ENCODE measurements at places on chromosomes 5 and 9.
A peak's percentile ranks its signal among the peaks of the same experiment; 100 is the strongest.

DNA sequence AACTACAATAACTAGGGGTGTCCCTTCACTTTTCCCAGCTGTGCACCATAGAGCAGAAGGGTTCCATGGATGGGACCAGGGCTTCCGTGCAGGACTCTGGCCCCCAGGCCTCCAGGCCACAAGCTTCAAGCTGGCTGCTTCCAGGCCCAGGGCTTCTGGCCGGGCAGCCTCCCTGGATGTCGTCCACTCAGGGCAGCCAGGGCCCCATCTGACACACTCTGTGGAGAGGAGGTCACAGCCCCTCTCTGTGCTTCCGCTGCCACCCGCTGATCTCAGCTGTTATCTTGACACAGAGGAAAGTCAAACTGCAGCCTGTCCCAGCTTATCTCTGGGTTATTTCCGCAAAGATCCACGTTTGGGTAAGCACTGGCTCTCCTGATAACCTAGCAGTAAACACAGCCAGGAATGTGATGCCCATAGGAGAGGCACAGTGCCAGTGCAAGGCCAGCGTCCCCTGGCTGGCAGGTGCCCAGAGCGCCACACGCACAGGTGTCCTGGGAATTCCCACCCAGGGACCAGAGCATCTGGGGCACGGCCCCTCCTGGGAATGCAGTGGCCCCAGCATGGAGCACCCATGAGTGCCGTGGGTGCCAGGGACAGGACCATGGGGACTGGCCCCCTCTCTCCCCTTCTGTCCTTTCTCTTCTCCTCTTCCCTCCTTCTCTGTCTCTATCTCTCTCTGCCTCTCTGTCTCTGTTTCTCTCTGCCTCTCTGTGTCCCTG is 15.6 kb upstream of the SLC6A19 start:
- DNase-seq = no peak

- no peak for DNase-seq
These were observed 26.3 kb upstream of the SEMA6A start for GRCh38 chr5:116600876-116601275.

- DNase-seq = no peak
These were observed 46.8 kb downstream of the SLC1A3 start for GRCh38 chr5:36653044-36653705.

- no peak for DNase-seq
These were observed 73.4 kb downstream of the NSG2 start for GRCh38 chr5:174118823-174119467.

GRCh38 chr5:59460368-59461153 is 433.0 kb downstream of the PDE4D start:
- no peak for DNase-seq

DNA sequence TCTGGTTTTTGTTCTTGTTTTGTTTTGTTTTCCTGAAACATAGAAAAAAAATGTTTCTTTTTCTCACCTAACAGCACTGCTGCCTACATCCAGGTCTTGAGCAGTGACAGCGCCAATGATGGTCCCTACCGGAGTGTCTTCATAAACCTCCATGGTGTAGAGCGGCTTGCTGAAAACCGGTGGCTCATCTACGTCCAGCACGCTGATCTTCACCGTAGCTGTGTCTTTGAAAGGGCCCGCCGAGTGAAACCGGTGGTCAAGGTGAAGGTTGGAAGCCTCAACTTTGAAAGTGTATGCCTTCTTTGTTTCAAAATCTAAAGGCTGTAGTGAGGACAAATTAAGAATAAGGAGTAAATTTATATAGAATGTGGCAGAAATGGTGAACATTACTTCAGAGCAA is 1051.0 kb downstream of the CDH12 start:
- DNase-seq = no peak

DNA sequence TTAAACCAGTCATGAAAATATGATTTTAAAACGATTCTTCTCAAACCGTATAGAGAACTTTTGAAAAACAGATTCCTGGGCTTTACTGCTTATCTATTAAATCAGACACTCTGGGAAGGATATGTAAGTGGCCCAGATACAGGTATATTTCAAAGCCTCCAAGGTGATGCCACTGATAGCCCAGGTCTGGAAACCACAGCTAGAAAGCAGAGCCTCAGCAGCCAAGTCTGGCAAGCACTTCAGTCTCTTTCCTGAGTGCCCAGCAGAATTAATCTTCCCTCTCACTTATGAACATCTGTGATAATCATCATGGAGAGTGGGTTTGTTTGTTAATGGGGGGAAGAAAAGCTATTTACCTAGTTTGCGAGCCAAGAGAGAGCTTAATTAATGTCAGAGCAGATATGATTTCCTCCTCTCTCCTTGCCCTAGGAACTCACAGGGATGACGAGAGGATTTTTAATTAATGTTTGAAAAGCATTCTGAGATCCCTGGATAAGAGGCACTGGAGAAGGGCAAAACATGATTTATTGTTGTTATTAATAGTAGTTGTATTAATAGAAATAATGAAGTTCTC is 368.4 kb downstream of the TLE1 start:
- no peak for DNase-seq

GRCh38 chr5:902129-902916 is 9.6 kb downstream of the TRIP13 start:
- DNase-seq = no peak

- no peak for DNase-seq
These were observed 503.7 kb downstream of the SPATA31D1 start for GRCh38 chr9:82492274-82492673.

- no peak for DNase-seq
These were observed 4.9 kb downstream of the DAPK1 start for GRCh38 chr9:87502391-87503221.

- DNase-seq = no peak
These were observed 64.6 kb upstream of the GRIA1 start for GRCh38 chr5:153425914-153426313.

GRCh38 chr9:127130661-127131538 is 8.5 kb upstream of the ANGPTL2 start:
- no peak for DNase-seq

DNA sequence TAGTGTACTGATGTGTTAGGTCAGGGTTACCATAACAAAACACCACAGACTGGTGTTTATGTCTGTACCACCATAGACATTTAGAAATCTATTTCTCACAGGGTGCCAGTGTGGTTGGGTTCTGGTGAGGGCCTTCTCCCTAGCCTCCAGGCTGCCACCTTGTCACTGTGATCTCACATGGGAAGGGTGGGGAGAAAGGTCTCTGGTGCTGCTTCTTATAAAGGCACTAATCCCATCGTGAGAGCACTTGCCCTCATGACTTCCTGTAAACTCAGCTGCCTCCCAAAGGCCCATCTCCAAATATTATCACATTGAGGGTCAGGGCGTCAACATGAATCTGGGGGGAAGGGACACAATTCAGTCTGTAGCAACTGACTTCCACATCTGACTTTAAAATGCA is 49.8 kb downstream of the PIK3R1 start:
- DNase-seq = no peak

- no peak for DNase-seq
These were observed 95.2 kb downstream of the DEPDC1B start for GRCh38 chr5:60604771-60605170.

DNA sequence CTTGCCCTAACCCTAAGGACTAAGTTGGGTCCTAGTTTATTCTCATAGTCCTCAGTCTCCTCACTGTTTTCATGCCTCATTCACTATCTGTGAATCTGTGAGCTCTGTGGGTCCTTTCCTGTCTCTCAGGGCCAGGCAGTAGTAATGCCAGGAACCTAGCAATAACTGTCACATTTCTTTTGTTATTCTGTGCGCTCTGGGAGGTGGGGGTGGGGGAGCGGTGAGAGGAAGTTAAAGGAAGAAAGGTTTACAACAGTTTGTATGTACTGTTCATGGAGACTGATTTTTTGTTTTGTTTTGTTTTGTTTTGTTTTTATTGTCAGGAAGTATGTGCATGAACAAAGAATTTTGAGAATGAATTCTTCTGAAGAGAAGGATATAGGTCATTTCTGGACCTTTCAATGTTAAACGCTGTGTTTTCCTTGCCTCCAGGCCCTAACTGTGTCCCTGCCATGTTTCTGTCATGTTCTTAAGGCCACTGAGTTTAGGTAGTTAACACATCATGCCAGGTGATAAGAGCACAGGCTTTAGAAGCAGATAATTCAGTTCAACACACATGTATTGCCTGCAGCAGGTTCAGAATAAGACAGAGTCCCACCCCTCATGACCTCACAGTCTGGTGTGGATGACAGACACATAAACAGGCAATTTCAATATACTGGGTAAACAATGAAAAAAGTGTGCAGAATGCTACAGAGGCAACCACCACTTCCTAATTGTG is 13.3 kb upstream of the FEM1C start:
- no peak for DNase-seq

- DNase-seq = no peak
These were observed 17.9 kb upstream of the POC5 start for GRCh38 chr5:75734913-75735789.

GRCh38 chr9:34869390-34869789 is 88.7 kb upstream of the PHF24 start:
- no peak for DNase-seq

DNA sequence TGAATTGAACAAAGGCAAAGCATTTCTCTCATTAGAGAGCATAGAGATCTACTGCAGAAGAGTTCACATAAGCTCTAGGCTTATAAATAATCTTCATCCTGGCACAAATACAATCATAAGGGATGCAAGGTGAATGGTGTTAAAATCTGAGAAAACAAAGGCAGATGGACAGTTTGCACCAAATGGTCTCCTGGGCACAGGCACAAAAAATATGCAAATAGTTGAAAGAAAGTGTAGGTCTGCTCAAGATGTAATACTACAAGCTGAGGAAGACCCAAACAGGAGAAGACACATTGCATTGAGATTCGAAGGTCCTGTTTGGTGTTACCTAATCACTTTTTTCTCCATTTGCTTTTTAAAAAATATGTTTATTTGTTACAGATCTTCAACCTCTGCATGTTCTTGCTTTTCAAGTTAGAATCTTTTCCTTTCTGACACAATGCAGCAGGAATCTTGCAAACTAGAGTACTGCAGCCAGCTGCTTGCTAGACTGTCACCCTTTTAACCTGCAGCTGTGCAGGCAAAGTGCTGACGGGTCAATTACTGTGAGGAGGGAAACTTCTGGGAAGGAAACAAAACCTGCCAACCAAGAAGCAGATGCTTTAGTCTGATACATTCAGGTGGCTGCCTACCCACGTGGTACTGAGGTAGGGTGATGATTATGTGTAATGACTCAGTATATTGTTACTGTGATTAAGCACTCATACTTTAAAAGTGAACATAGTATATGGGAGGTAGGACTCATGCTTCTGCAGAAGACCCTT is 1048.6 kb upstream of the SEMA6A start:
- no peak for DNase-seq

- no peak for DNase-seq
These were observed 36.4 kb downstream of the PARP8 start for GRCh38 chr5:50702615-50703366.

GRCh38 chr5:91645347-91645746 is 262.2 kb upstream of the ARRDC3 start:
- DNase-seq = no peak

DNA sequence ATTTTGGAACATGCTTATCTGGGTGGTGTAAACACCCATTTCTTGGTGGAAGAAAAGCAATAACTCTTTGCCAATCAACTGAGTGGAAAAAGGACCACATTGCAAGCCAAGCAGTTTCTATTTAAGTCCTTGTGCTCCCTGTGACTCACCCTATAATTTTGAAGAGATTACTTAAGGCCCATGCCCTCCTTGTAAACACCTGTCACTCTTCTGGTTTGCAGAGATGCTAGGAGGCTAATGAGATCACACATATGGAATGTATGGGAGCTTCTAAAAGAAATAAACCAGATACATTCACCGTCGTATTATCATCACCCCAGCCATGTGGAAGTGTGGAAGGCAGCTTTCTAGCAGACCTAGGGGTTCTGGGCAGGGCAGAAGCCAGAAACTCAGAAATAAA is 337.1 kb downstream of the GADD45G start:
- no peak for DNase-seq

DNA sequence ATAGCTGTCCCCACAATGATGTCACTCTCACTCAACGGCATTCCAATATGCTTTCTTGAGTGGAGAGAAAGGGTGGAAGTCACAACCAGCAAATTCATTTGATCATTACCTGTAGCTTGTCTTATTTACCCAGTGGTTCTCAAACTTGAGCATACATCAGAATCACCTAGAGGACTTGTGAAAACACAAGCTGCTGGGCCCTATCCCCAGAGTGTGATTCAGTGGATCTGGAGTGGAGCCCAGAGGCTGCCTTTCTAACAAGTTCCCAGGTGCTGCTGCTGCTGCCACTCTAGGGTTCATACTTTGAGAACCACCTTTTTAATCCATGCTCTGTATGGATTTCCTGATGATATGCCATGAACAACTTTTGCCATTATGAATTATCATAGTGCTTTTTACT is 94.7 kb downstream of the KLHL3 start:
- DNase-seq = no peak

- DNase-seq = peak; percentile 54
These were observed 2124.9 kb downstream of the MAT2B start for GRCh38 chr5:165630261-165630778.

- DNase-seq = no peak
These were observed 21.9 kb downstream of the ASS1 start for GRCh38 chr9:130466537-130467217.

DNA sequence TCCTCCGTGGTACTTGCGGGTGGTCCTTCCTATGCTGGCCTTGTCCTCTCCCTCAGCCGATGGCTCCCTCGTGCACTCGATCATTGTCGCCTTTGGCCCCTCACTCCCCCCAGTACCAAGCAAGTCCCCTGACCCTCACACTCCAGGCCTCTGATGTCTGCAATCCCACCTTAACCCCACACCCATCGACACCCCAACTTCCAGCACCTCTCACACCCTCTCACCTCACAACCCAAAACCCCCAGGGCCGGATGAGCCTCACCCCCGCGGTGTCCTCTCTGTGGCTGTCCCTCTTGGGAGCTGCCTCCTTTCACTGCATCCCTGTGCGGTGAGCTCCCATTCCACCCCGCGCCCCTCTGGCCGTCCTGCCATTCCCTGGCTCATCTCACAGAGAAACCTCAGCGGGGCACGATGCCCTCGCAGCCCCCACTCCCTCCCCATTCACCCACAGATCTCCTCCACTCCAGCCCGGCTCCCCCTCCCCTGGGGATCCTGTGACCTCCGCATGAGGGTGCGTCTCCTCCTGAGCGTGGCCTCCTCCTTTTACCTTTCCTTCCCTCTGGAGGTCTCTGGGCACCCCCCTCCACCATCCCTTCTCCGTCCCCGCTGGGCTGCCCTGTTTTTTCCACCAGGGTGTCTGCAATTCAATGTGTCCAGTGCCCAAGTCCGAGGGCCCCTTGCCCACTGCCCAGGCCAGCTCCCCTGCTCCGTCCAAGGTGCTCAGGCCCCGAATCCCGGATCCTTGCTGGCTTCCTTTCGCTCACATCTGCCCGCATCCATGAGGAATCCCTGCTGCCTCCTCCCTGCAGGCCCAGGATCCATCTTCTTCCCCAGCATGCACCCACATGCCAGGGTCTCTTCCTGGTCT is 15.8 kb upstream of the RNU6ATAC start:
- no peak for DNase-seq

GRCh38 chr5:149217803-149218155 is 53.9 kb upstream of the AFAP1L1 start:
- no peak for DNase-seq

DNA sequence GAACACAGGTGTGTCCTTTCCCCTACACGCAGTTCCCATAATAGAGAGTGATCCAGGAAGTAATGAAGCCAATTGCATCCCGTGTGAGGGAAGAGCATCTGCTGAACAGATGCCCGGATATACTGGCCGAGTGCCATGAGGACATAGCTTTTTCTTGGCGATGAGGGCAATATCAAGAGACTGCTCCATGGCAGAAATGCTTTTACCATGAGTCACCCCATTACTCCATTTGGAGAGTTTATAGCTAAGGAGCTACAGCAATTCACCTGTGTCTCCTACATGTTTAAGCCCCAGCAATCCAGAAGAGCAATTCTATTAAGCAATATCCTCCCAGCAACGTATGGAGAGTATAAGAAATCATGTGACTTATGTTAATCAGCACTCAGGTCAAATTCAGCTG is 222.0 kb upstream of the KLF4 start:
- DNase-seq = no peak
